WERI-Rb-1 (cell line): ENCODE measurements at places on chromosomes 4 and X.

DNA sequence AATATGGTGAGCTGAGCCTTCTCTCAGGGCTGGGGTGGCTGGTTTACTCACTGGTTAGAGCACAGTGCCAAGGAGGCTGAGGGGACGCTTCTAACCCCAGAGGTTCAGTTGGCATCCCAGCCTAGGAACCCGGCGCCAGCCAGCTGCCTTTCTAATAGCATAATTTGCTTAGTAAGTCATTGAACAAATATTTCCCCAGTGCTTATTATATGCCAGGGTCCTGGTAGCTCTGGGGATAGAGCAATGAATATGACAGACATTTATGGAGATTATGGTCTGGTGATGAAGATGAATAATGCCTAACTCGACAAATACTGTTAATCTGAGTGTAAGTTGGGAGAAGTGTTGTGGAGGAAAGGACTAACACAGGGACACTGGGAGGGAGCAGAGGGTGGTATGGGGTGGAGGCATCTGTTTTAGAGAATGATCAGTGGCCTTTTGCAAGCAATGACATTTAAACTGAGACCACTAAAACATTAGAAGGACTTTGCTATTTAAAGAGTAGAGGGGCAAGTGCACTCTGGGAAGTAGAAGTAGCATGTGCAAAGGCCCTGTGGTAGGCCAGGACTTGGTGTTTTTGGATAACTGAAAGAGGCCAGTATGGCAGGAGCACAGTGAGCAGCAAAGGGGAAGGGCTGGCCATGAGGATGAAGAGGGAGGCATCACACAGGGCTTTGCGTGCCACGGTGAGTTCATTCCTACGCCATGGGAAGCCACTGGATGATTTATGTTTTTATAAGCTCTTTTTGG lies 71.9 kb downstream of the ATG4A start:
- no peak for DNase-seq

GRCh38 chr4:77418333-77418732 lies 187.3 kb upstream of the CXCL13 start:
- no peak for DNase-seq

GRCh38 chrX:77639820-77640219 lies 146.2 kb downstream of the ATRX start:
- no peak for DNase-seq

GRCh38 chr4:152937336-152938236 lies 1.5 kb downstream of the FHDC1 start:
- no peak for DNase-seq

- DNase-seq, result no peak
Measured at GRCh38 chr4:46554760-46555465, 165.0 kb upstream of the GABRA2 start.

DNA sequence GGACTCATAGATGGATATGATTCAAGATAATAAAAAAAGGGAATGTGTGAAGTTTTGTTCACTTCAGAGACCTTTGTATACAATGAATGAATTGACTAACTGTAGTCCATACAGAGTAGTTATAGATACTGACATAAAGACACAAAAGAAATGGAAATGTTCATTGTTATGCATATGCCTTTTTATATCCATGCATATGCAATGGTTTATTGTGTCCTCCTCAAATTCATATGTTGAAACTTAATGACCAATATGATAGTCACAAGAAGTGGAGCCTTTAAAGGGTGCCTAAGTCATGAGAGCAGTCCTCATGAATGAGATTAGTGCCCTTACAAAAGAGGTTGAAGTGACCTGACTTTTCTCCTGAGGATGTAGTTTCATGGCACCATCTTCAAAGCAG lies 467.5 kb upstream of the NDST4 start:
- no peak for DNase-seq

- no peak for DNase-seq
Measured at GRCh38 chr4:147453561-147454141, 27.2 kb upstream of the EDNRA start.

DNA sequence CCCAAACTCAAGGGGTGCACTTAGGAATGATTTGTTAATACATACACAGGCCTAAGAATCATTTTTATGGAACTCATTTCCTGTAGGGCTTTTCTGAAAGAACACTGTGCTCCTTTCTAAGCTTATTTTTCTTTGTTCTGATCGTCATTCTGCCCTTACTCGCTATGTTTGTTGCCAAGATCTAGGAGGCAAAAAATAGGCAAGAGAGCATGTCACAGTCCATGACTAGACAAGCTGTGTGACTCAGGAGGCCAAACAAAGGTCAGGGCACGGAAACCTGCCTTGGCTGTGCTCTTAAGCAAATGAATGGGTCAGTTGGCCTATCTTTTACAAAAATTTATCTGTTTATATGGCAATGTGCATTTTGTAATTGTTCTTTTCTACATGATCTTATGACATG lies 42.5 kb upstream of the C1GALT1C1 start:
- DNase-seq, result no peak

DNA sequence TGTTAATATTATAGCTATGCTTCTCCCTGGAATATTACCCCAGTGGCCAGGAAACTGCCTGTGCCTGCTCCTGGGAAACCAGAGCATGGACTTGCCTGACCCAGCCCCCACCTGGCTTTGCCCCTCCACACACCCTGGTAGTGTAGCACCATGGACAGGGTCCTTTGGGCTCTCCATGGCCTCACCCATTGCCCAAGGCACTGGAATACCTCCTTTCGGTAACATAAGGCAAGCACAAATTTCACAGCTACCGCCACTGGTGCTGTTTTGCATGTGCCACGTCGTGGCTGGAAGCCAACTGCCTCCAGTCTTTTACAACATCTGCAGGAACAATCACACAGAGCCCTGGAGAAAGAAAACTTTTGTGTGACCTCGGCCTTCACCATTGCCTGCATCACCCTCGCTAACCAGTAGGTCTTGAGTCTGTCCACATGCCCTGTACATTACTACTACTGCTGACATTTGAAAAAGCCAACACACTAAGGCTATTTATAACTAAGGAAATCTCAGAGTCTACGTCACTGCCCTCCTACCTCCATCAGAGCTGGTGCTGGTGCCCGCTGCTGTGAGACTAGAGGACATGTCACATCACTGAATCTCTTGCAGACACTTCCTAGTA lies 47.7 kb downstream of the HPGD start:
- DNase-seq, result no peak

DNA sequence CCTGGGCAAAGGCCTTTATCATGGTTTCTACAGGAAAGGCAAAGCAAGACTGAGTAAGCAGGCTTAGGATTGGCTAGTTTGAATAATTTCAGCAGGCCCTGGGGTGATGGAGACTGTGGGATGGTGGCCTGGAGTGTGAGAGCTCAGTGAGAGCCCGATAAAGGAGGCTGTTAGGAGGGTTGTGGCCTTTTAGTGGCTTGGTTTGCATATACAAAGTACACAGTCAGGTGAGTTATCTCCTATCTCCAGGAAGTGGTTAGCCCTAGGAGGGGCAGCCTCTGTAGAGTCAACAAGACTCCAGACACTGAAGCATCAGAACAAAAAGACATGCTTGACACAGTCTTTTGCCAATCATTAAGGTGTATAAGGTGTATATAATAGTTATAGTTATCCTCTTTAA lies 157.2 kb downstream of the CFAP299 start:
- DNase-seq, result no peak

- no peak for DNase-seq
Measured at GRCh38 chr4:8247047-8247930, 22.3 kb upstream of the HTRA3 start.

- no peak for DNase-seq
Measured at GRCh38 chrX:98357146-98357545, 1473.4 kb downstream of the RPA4 start.

- no peak for DNase-seq
Measured at GRCh38 chr4:6464842-6465588, 7.4 kb downstream of the PPP2R2C start.

GRCh38 chrX:13024986-13025385 lies 19.4 kb downstream of the FAM9C start:
- no peak for DNase-seq

DNA sequence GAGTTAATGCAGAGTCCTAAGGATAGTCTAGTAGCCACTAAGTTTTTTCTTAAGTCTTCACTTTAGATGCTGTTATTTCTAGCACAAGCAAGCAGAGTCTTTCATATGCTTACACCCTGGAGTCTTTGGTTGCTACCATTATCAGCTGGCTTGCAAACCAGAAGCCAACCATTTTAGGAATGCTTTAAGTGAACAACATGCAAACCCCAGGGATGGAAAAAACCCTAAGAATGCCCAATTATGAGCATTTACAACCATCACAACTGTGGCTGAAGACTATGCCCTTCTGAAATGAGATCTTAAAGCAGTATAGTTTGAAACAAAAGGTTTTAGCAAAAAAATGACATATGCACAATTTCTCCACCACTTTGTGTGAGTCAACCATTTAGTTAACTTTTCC lies 6.6 kb downstream of the MID1IP1 start:
- no peak for DNase-seq

DNA sequence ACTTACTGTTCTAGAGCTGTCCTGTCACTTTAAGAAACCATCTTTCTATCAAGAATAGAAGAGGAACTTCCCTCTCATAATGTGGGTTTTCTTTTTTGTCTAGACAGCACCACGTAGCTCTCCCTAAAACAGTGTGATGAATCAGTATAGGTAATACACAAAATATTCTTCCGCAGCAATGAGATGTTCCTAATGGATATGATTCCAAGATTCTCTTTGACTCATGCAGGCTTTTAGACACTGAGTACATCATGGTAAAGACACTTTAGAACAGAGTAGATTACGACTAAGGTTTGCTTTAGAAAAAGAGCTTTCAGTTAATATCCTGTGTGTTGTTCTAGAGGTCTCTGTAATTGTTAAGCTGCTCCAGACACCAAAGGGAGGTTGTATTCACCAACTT lies 69.8 kb downstream of the PTTG2 start:
- no peak for DNase-seq

DNA sequence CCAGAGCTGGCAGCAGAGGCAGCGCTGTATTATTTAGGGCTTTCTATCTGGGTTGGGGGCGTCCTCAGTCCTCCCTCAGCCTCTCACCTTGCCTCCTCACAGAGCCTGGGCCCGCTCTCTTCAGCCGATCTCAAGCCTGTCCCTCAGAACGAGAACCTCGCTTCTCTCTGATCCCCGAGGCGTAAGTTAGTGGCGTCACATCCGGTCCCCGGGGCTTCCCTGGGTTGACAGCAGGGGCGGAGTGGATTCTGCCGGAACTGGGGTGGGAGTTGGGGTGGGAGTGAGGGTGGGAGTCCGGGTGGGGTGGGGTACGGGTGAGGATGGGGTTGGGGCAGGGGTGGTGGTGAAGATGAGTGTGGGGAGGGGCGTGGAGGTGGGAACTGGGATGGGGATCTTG lies at the start of gene MAGEA10:
MAGEA10 (minus strand) TSS at position 190 of the 397 bp plus-strand sequence. CDS start 2,957 bp downstream, outside the sequence.
- no peak for DNase-seq

DNA sequence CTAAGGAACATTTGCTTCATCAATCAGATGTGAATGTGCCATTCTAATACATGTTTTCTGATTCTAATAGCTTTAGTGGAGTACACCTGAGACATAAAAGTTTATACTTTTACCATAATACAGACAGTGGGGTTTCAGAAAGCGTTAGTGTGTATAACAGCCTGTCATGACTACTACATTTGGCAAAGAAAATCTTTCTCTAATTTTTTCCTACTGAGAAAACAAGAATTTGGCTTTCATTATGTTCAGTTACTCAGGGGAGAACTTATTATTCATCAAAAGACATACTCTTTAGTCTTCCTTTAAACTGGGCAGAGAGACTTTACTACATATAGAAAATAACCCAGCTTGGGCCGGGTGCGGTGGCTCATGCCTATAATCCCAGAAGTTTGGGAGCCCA lies 104.9 kb downstream of the PCDH18 start:
- DNase-seq, result no peak

GRCh38 chr4:26522478-26522877 lies 32.2 kb upstream of the CCKAR start:
- DNase-seq, result no peak

DNA sequence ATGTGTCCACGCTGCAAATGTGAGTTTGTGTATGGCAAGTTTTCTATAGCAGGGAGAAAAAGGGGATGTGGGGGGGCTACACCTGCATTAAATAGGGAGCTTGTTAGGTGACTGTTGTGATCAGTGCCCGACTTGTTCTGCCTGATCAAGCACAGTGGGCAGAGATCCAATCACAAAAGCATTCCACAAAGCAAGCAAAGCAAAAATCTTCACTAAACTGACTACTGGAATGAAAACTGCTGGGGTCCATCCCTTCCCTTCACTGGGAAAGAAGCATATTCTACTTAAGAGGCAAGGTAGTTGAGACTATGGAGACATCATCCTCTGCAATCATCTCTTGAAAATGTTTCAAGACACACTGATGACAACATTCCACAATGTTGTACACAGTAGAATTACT lies 5.2 kb downstream of the IRS4 start:
- DNase-seq, result no peak

DNA sequence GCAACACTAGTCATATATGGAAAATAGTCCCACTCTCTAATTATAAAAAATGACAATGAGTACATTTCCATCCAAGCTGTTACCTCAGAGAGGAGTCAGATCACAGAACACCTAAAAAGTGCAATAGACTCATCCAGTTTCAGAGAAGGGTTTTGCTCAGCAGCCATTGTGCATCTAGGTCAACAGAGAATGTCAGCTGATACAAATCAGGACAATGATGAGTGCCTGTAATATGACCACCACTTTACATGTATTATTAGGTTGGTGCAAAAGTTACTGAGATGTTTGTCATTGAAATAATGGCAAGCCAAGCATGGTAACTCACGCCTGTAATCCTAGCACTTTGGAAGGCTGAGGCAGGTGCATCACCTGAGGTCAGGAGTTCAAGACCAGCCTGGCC lies 164.1 kb upstream of the TTC29 start:
- DNase-seq, result no peak

GRCh38 chr4:6647582-6648230 lies 7.2 kb downstream of the MRFAP1 start:
- DNase-seq, result no peak

DNA sequence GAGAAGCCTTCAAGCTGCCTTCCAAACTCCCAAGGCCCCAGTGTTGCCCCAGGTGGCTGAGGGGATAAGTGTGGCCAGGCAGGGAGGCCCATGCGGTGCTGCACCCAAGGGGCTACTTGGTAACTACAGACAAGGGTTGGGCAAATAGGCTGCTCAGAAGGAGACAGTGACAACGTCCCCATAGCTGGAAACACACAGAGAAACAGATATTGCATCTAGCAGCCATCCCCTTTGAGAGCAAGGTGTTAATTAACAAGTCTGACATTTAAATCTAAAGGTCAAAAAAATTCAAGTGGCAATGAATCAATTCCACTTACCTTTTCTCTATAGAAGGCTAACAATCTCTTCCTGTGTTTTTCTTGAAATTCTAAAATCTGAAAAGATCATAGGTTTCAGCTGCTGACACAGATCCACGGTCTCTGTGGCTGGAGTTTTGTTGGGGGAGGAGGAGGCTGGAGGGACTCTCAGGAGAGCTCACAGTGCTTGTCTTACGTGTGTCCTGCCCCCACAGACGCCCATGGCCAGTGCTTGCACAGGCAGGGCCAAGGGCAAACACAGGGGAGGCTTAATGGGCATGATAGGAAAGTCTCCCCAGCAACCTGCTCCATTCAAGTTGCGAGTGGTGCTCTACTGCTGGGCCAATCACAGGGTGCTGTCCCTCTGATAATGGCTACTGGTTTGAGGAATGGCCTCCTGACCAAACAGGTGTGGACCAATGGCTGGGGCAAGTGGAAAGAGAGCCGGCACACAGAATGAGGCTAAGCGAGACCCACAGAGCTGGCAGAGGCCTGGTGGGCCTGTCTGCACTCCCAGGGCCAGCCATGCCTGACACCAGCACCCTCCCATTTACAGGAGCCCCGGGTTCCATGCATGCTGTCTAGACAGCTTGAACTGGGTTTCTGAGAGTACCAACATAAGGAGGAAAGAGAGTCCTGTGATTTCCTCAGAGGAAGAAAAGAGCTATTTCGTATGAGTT lies 22.6 kb downstream of the RNF212 start:
- no peak for DNase-seq
